Chondrocyte (in vitro differentiated cells): ENCODE measurements at places on chromosomes 3 and 15. TPM values are rescaled to one million over a fixed set of nuclear protein-coding genes. Genes with fewer than 3 reads are reported as not detected.

The GOLGA6D gene
- total RNA-seq, result 0.15 TPM in 1 of 3 replicates, not detected in the others

The SYNPR gene
- total RNA-seq, result not detected in 3 replicates

The IQCF5 gene
- not detected in 3 replicates for total RNA-seq

The IL17RD gene
- 5.1 to 6.3 TPM (median 6.1 TPM) in 3 replicates for total RNA-seq

The ATP1B3 gene
- total RNA-seq, result 143 to 165 TPM (median 161 TPM) in 3 replicates

The ARF4 gene
- total RNA-seq, result 413 to 474 TPM (median 415 TPM) in 3 replicates

The ADAMTS9 gene
- total RNA-seq, result 4.6 to 5.6 TPM (median 5.1 TPM) in 3 replicates

The ATR gene
- 15.2 to 27.2 TPM (median 16.7 TPM) in 3 replicates for total RNA-seq

The C3orf85 gene
- not detected in 3 replicates for total RNA-seq

The COPG1 gene
- total RNA-seq, result 269 to 342 TPM (median 276 TPM) in 3 replicates

The ADAMTS17 gene
- total RNA-seq, result 3.4 to 3.9 TPM (median 3.4 TPM) in 3 replicates

The SLC12A8 gene
- 6.1 to 7.7 TPM (median 7.4 TPM) in 3 replicates for total RNA-seq

GRCh38 chr3:127701280-127701911, 28.6 kb downstream of the ABTB1 start:
- no peak overlapping the region for H3K4me3 ChIP-seq
- no peak overlapping the region for H3K27ac ChIP-seq
- peak; percentile 50 for DNase-seq
- H3K27me3 ChIP-seq, result no peaks in the 10 kb centered on the region
- peaks cover 17% of the 10 kb centered on the region for H3K36me3 ChIP-seq

GRCh38 chr3:151538456-151539393, 77.9 kb upstream of the IGSF10 start:
- H3K27me3 ChIP-seq, result no peaks in the 10 kb centered on the region
- no peak overlapping the region for H3K27ac ChIP-seq
- H3K36me3 ChIP-seq, result no peaks in the 10 kb centered on the region
- H3K4me1 ChIP-seq, result peaks cover 41% of the 10 kb centered on the region
- no peak for DNase-seq

DNA sequence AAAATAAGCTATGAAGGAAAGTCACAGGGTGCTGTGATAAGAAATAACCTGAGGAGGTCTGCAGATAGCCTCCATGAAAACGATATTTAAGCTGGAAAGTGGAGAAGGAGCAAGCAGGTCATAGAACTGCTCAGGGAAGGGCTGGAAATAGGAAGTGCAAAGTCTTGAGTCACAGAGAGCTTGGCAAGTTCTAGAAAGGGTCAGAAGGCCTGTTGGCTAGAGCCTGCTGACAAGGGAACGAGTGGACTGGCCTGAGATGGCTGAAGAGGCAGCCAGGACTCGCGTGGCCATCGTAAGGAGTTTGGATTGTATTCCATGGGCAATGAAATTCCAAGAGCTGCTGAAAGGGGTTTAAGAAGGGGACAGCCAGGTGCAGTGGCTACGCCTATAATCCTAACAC, 64.7 kb upstream of the IL12A start:
- no peak overlapping the region for H3K27ac ChIP-seq
- H3K4me3 ChIP-seq, result no peak overlapping the region
- no peaks in the 10 kb centered on the region for H3K27me3 ChIP-seq
- peaks cover 58% of the 10 kb centered on the region for H3K4me1 ChIP-seq

GRCh38 chr3:7728566-7729519, 772.8 kb upstream of the LMCD1 start:
- H3K27me3 ChIP-seq, result peaks cover 3% of the 10 kb centered on the region
- no peak overlapping the region for H3K27ac ChIP-seq
- no peaks in the 10 kb centered on the region for H3K36me3 ChIP-seq
- H3K4me1 ChIP-seq, result no peaks in the 10 kb centered on the region
- H3K4me3 ChIP-seq, result no peak overlapping the region

DNA sequence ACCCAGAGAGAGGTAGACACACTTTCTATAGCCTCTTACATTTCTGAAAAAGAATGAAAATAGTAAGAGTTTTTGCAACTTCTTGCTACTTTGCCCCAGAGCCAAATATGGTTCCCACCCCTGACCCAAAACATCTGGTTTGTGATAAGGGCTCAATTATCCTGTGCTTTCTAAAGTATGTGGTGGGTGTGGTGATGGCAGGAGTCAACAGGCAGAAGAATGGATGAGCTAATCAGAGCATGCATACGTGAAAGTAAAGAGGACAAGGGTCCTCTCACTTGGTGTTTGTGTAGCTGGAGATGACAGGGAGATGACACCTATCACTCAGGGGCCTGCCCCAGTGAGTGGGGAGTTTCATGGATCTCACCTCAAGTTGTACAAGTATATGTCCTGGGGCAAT, 19.1 kb downstream of the KBTBD8 start:
- H3K4me3 ChIP-seq, result no peak overlapping the region
- H3K4me1 ChIP-seq, result peaks cover 6% of the 10 kb centered on the region
- H3K36me3 ChIP-seq, result no peaks in the 10 kb centered on the region
- peaks cover 2% of the 10 kb centered on the region for H3K27me3 ChIP-seq
- DNase-seq, result no peak
- H3K27ac ChIP-seq, result no peak overlapping the region

DNA sequence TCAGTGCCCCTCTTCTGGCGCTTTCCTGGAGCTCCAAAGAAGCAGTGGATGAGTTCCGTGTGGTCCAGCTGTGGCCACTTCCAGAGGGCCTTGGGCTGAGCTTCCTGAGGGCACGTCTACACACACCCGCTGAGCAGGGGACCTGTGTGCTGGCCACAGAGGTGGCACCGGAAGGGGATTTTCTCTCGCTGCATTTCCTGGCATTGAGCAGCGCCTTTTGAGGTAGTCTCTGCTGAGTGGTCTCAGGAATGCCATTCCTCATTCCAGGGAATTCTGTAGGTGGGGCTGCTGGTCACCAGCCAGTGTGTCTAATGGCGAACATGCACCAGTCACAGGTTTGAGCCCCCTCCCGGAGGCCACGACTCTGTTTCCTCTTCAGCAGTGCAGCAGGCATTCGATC, 48.1 kb downstream of the AMOTL2 start:
- peak overlapping the region; percentile 97 for H3K27ac ChIP-seq
- DNase-seq, result no peak
- H3K36me3 ChIP-seq, result no peaks in the 10 kb centered on the region
- H3K4me1 ChIP-seq, result peaks cover 81% of the 10 kb centered on the region

GRCh38 chr15:37872661-37873060, 61.8 kb upstream of the TMCO5A start:
- H3K4me3 ChIP-seq, result no peak overlapping the region
- peaks cover 6% of the 10 kb centered on the region for H3K27me3 ChIP-seq
- peaks cover 10% of the 10 kb centered on the region for H3K4me1 ChIP-seq
- DNase-seq, result no peak
- H3K36me3 ChIP-seq, result no peaks in the 10 kb centered on the region
- H3K27ac ChIP-seq, result no peak overlapping the region

DNA sequence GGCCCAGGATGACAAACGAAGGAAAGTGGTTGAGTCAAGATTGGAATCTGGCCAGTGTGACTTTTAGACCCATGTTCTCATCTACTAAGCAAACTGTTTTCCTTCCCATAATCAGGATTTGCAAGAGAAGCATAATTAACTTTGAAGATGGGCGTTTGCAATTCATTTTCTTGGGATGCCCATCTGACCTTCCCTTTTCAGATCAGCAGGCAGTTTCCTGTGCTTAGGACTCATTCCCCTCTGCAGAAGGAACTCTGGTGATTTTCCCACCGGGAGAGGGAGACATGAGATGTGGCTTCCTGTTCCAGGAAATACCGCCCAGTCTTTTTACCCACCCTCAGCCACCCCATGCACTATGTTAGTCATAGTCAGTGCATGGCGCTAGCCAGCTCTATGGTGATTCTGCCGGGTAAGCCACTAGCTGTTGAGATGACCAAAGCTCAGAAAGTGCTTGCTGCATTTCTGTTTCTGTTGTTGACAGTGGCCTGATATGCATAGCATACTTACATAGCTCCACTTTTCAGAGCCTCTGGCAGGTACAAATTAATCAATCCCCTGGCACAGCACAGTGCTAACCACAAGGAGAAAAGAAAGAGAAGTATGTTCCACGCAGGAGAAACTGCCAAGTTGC, 129.4 kb downstream of the VGLL4 start:
- peaks cover 47% of the 10 kb centered on the region for H3K4me1 ChIP-seq
- no peak overlapping the region for H3K4me3 ChIP-seq
- H3K27me3 ChIP-seq, result no peaks in the 10 kb centered on the region
- H3K27ac ChIP-seq, result peak overlapping the region; percentile 92
- no peaks in the 10 kb centered on the region for H3K36me3 ChIP-seq
- DNase-seq, result no peak

- H3K27ac ChIP-seq, result no peak overlapping the region
- no peak overlapping the region for H3K4me3 ChIP-seq
- H3K36me3 ChIP-seq, result no peaks in the 10 kb centered on the region
- peaks cover 4% of the 10 kb centered on the region for H3K27me3 ChIP-seq
- DNase-seq, result peak; percentile 92
- H3K4me1 ChIP-seq, result no peaks in the 10 kb centered on the region
Measured at GRCh38 chr3:196989721-196990262, 21.2 kb upstream of the PIGZ start.

DNA sequence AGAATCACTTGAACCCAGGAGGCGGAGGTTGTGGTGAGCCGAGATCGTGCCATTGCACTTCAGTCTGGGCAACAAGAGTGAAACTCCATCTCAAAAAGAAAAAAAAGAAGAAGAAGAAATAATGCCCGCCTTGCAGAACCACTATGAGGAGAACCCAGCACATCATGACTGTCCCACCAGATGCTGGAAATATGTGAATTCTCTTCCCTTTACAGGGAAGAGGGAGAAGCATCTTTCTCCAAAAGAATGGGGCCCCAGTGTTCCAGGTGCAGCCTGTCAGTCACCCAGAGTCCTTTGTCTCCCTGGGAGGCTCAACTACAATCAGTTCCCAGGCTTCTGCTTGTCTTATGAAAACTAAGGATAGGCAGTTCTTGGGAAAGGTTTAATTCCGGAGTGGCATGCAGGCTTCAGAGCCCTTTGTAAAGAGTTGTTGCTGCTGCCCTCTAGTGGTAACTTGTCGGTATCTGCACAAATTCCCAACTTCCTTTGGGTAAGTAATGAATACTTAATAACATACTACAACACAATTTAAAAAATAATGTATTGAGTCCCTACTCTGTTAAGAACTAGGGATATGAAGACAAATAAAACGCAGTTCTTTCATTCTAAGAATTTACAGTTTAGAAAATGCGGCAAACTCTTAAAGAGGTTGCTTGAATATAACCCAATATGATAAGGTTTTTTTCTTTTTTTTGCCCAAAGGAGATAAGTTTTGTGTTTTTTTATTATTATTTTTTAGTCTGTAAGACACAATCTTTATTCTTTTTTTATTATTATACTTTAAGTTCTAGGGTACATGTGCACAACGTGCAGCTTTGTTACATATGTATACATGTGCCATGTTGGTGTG, 18.6 kb upstream of the TICRR start:
- DNase-seq, result no peak
- no peaks in the 10 kb centered on the region for H3K36me3 ChIP-seq
- peaks cover 26% of the 10 kb centered on the region for H3K27me3 ChIP-seq

GRCh38 chr3:162441716-162442115, 945.1 kb downstream of the OTOL1 start:
- H3K4me3 ChIP-seq, result no peak overlapping the region
- no peaks in the 10 kb centered on the region for H3K27me3 ChIP-seq
- H3K36me3 ChIP-seq, result no peaks in the 10 kb centered on the region
- peaks cover 7% of the 10 kb centered on the region for H3K4me1 ChIP-seq
- DNase-seq, result no peak

GRCh38 chr3:143507735-143508580, 340.3 kb downstream of the SLC9A9 start:
- H3K4me3 ChIP-seq, result peak overlapping the region; percentile 19
- no peaks in the 10 kb centered on the region for H3K36me3 ChIP-seq
- peaks cover 36% of the 10 kb centered on the region for H3K4me1 ChIP-seq
- H3K27me3 ChIP-seq, result no peaks in the 10 kb centered on the region
- no peak for DNase-seq

- no peaks in the 10 kb centered on the region for H3K27me3 ChIP-seq
- H3K4me3 ChIP-seq, result no peak overlapping the region
- no peak overlapping the region for H3K27ac ChIP-seq
- no peaks in the 10 kb centered on the region for H3K36me3 ChIP-seq
- peak; percentile 98 for DNase-seq
- peaks cover 8% of the 10 kb centered on the region for H3K4me1 ChIP-seq
Measured at GRCh38 chr3:8443829-8444791, 57.5 kb upstream of the LMCD1 start.

DNA sequence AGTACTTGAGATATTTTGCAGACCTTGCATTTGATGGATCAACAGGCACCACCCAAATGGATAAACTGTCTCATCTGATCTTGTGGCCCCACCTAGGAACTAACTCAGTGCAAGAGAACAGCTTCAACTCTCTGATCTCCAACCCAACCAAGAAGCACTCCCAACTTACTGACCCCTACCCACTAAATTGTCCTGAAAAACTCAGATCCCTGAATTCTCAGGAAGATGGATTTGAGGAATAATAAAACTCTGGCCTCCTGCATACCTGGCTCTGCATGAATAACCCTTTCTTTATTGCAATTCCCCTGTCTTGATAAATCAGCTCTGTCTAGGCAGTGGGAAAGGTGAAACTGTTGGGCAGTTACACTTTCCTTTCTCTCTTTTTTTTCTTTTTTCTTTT, 247.9 kb downstream of the ZPLD1 start:
- H3K27me3 ChIP-seq, result peaks cover 32% of the 10 kb centered on the region
- H3K4me3 ChIP-seq, result no peak overlapping the region
- no peak overlapping the region for H3K27ac ChIP-seq
- no peaks in the 10 kb centered on the region for H3K4me1 ChIP-seq

GRCh38 chr3:195043607-195044339, 227.2 kb downstream of the XXYLT1 start:
- H3K27ac ChIP-seq, result no peak overlapping the region
- H3K36me3 ChIP-seq, result peaks cover 1% of the 10 kb centered on the region
- H3K27me3 ChIP-seq, result peaks cover 2% of the 10 kb centered on the region
- no peak overlapping the region for H3K4me3 ChIP-seq
- H3K4me1 ChIP-seq, result no peaks in the 10 kb centered on the region

GRCh38 chr3:197155046-197155445, 125.4 kb upstream of the MELTF start:
- no peak overlapping the region for H3K27ac ChIP-seq
- H3K36me3 ChIP-seq, result peaks cover 38% of the 10 kb centered on the region
- no peaks in the 10 kb centered on the region for H3K27me3 ChIP-seq
- peaks cover 30% of the 10 kb centered on the region for H3K4me1 ChIP-seq
- H3K4me3 ChIP-seq, result no peak overlapping the region

DNA sequence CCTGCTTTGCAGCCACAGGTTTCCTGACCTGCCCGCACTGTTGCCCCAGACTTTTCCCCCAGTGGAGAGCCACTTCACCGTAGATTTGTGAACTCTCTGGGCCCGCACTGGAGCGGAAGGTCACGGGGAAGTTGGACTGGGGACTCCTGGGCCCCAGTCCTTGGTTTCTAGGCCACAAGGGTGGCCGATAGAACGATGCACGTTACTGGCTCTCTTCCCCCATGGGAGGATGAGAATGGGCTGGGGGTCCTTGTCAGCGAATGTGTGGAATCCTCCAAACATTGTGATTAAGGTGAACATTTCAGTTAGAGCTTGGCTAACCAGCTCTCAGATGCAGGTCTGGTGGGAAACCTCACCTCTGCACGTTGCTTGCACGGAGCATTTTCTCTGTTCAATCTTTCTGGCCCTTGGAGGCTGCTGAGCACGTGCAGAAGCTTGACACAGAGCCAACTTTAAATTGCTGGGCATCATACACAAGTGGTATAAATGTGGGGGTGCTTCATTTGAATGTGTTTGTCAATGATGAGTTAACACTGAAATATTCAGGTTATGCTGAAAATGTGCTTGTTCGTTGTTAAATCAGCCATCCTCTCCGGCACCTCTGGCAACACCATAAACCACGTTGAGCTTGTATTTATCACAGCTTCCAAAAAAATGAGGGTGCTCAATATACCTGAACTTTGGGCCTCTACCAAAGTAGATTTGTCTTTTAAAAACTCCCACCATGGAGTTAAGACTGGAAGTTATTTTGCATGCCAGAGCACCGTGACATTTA, 976 bp downstream of the DIS3L start:
- H3K4me1 ChIP-seq, result peaks cover 21% of the 10 kb centered on the region
- H3K27ac ChIP-seq, result peak overlapping the region; percentile 87
- peak overlapping the region; percentile 77 for H3K4me3 ChIP-seq
- H3K36me3 ChIP-seq, result peaks cover 4% of the 10 kb centered on the region
